ENCODE measurements at places on chromosomes 1 and 21.

DNA sequence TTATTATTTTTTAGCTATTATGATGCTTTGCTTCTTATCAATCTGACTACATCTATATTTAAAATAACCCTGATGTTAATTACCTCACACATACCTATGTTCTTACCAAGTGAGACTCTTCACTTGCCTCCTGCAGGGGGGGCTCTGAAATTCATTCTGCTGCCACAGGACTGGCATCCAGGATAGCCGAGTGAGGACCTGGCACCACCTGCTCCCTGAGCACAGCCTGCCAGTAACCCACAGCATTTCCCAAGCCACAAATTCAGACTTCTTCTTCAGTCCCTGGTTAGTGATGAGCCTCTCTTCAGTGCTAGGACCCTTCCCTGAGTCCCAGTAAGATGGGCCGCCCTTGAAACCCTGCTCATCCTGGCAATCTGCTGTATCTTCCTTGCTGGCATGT is 296.5 kb upstream of the PLXNA2 start:
- DNase-seq, result no peak

DNA sequence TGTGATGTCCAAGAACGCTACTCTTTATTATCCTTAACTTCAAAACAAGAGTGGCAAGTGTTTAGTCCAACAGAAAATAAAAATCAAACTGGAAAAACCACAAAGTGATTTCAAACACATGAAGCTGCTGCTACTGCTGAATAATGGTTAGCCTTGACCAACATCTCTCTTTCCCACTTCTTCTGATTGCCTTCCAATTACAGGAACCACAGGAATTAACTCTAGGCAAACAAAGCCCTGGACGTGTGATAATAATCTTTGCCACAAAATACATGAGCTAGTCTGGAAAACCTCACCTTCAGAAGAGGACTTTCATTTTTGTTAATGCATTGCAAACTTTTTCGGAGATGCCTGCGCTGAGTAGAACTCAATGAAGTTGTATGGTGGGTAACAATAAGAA is 48.6 kb upstream of the COL11A1 start:
- no peak for DNase-seq

DNA sequence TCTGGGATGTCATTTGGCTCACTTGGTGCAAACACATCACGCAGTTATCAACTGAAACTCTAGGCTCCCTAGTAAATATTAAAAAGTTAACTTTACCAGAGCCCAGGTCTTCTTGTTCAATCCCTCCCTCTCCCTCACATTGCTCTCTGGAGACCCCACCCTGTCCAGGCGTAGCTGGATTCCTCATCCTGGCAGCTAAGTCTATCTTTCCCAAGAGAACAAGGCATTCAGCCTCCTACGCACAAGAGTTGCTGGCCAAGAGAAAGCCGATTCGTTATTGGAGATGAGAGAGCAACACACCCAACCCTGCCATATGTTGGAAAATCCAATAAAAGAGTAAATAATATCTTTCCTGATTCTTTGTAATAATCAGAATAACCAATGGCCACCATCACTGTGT is 117.9 kb downstream of the SLC30A10 start:
- DNase-seq, result no peak

DNA sequence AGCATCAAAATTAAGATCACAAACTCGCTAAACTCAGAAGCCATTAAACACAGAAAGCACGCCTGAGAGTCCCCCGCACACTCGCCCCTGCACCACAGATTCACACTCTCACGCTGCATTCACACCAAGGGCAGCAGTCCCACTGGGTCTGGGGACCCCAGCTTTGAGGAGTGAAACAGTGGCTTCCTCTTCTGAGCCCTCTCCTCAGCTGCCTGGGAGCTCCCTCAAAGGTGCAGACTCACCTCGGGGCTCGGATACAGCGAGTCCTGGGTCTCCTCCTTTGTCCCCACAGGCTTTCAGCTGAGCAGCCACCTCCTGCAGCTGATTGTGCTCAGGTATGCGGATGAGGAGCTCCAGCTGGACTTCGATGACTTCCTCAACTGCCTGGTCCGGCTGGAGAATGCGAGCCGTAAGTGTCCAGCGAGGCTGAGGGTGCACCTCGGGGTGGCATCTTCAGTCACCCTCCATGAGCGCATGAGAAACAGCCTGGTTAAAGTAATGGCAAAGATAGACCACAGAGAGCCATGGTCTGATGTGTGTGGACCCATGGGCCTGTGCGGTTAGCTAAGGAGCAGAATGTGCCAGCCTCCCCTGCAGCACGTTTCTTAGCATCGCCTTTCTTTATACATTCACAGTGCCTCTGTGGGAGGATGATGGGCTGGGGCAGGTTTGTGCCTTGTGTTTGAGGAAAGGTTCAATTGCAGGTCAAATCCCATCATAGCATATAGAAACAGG is 47.9 kb downstream of the CAPN9 start:
- DNase-seq, result no peak

- DNase-seq, result peak; percentile 49
These were observed 2.0 kb downstream of the SCMH1 start for GRCh38 chr1:41239988-41240610.

DNA sequence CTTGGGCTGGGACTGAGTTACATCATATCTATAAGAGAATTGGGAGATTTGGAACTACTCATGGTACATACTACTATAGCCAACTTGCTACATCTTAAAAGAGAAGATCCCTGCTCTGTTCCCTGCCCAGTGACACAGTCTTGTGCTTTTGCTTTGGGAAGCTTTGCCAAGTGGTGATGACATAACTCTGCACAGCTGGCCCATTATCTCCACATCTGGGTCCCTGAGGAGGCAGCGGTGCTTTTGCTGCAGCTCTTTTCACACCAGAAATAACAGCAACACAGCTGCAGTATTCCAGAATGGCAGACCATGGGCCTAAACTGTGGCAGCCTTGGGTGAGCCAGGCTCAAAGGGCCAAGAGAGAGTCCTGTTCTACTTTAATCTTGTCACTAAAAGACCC is 296.0 kb downstream of the HHAT start:
- DNase-seq, result no peak

DNA sequence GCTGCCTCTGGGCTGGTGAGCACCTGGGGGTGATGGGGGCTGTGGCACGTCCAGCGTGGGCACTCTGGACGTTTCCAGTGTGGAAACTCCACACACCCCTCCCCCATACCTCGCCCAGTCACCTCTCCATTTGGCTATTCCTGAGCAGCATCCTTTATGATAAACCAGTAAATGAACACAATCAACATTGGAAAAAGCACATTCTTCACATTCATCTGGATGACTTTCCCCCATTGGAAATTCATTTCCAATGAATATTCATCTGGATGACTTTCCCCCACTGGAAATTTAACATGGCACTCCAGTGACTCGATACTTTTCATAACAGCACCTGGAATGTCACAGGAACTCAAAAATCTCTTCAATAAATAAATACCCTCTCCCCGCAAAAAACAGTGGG is 104.8 kb upstream of the KRTAP19-8 start:
- DNase-seq, result no peak

DNA sequence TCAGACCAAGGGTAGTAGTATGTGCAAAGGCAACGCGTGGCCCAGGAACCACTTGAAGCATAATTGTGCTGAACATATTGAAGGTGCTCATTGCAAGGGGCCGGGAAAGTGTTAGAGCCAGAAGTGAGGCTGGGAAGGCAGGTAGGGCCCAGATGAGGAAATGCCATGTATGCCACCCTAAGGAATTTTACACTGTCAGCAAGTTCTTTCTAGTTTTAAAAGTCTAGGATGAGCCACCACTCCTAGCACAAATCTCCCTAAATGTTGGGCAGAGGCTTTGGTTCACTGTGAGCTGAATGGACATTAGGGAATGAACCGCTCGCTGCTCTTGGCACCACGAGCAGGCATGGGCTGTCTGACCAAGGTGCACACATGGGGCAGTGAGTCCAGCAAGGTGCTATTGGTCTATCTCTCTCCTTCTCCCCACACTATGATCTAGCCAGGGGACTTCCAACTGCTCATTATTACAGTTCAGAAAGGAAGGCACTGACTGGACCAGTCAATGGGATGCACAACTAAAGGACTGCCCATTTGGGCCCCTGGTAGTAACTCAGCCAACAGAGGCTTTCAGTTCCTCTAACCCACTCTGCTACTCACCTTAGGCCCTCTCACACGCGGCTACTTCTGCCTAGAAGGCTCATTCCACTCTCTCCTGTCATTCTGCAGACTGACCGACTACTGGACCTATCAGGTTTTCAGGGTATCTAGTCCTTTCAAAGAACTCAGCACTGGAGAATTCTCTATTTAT is 2.0 kb downstream of the KANK4 start:
- DNase-seq, result no peak

GRCh38 chr1:243963571-243963970 is 87.5 kb upstream of the ZBTB18 start:
- DNase-seq, result no peak

GRCh38 chr1:198088360-198089071 is 68.3 kb upstream of the NEK7 start:
- no peak for DNase-seq

DNA sequence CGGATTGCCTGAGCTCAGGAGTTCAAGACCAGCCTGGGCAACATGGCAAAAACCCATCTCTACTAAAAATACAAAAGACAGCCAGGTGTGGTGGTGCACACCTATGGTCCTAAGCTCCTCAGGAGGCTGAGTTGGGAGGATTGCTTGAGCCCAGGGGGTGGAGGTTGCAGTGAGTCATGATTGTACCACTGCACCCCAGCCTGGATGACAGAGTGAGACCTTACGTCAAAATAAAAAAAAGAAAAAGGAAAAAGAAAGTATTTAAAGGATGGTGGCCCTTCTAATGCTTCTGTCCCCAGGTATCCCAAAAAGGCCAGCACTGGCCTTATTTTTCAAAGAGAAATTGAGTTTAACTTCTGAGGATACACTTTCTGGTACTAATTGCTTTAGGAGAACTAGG is 1.7 kb downstream of the IKBKE start:
- DNase-seq, result no peak

- DNase-seq, result no peak
These were observed 102.4 kb upstream of the TSPAN2 start for GRCh38 chr1:115191691-115192090.

- DNase-seq, result peak; percentile 15
These were observed 482 bp downstream of the GRIK1 start for GRCh38 chr21:29939104-29939923.

- no peak for DNase-seq
These were observed 553 bp upstream of the SLC30A2 start for GRCh38 chr1:26046246-26047095.

DNA sequence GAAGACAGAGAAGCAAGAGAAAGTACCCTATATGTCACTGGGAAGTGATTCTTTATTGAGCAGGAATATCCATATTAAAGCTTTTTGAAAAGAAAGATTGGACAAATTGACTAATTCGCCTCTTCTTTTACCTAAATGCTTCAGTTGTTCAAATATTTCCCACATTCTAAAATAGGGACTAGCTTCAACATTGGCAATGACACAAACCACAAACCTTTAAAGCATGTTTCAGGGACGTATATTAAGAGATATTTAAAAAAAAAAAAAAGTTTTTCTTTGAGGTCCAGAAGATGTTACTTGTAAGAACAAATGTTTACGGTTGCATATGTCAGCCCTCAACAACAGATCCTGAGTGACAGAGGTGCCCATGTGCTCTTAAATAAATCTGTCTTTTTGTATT is 235.0 kb upstream of the NFIA start:
- no peak for DNase-seq

GRCh38 chr1:116494353-116494692 is 76.5 kb downstream of the CD58 start:
- no peak for DNase-seq

GRCh38 chr1:247334378-247335133 is 2.9 kb upstream of the ZNF496 start:
- DNase-seq, result no peak

DNA sequence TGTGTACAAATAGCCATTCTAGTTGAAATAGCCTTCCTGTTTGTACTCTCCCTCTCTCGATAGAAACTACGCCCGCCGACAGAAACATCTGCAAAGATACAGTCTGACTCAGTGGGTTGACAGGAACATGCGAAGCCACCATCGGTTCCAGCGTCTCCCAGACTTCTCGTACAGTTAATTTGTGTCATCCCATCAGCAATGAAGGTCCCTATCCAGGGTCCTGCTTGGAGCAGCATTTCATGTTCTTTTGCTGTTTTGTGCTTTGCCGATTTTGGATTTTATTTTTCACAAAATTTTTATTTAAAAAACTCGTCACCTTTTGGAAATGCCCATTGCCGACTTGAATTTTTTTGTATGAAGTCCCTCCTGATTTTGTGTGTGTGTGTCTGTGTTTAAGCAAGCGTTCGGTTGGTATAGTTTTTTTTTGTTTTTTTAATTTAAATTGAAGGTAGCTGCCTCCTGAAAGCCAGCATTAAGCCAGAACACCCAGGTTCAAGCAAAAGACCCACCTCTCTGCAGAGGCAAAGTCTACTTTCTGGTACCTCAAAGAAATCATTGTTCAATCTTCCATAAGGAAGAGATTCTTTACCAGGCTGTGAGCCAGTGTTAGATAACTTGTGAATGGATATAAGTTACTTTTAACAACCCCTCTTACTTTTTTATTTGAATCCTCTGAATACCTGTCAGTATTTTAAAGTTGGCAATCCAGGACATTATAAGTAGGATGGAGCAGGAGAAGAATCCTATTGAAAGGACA is 14.7 kb downstream of the FNDC5 start:
- DNase-seq, result no peak

- no peak for DNase-seq
These were observed 177.2 kb downstream of the PHTF1 start for GRCh38 chr1:113582084-113582483.

GRCh38 chr1:221045842-221046831 is 166.9 kb downstream of the HLX start:
- no peak for DNase-seq

- DNase-seq, result no peak
These were observed 32.7 kb upstream of the ANGPTL7 start for GRCh38 chr1:11156441-11156840.
